Type B pancreatic cell (in vitro differentiated cells): ENCODE measurements at places on chromosomes 2 and 18.

DNA sequence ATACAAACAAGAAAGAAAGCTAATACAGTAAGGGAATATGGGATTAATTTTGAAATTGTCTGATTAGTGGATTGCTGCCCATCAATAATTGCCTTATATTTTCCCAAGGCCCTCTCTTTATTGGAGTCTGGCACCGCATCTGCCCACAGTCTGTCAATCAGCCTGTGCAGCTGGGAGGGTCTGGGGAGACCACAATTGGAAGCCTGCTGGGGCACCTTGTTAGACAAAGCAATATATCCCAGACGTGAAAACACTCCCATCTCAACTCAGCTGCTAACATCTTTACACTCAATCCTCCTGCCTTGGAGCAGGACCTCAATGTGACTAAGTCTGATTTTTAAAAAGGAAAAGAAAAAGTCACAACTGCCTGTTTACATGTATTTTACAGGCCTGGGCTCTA, 258.6 kb downstream of the SRBD1 start:
- no peak for DNase-seq

- DNase-seq, result no peak
These were observed 20.8 kb downstream of the SP140L start for GRCh38 chr2:230347659-230348305.

GRCh38 chr2:10333247-10333613, 30.5 kb downstream of the HPCAL1 start:
- no peak for DNase-seq

- DNase-seq, result no peak
These were observed 209.6 kb downstream of the RPRM start for GRCh38 chr2:153268941-153269461.

DNA sequence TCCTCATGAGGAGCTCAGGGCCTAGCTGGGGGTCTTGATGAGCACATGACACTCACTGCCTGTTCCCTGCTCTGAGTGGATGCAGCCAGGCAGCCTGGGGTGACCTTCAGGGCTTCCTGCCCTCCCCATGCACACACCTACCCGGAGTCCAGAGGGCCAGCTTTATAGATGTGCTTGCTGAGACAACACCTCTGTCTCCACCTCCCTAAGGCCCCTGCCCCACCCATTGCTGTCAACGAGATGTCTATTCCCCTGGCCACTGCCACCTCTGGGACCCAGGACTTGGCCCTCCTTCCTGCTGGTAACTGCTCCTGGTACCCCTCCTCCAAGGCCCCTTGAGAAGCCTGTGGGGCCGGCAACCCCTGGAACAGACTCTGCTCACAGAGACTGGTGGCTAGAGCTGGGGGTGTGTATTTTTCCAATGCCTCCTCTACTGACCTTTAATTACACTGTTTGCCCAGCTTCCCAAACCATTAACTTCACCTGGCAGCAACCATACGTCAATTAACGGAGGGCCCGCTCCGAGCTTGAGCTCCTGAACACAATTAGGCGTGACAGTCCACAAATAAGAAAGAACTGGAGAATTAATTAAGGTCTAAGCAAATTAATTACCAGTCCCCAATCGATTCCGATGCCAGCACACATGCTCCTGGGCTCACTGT, 66.3 kb downstream of the EMX1 start:
- no peak for DNase-seq
